ENCODE measurements at places on chromosomes 4 and X. TPM values are rescaled to one million over a fixed set of nuclear protein-coding genes. Genes with fewer than 3 reads are reported as not detected.

Gene GABRQ
- 1.3 TPM for total RNA-seq

Gene TCP11X2
- total RNA-seq = 1.9 TPM

Gene OPHN1
- total RNA-seq = 57.9 TPM

Gene ZNF630
- total RNA-seq = 8.8 TPM

Gene GABRE
- total RNA-seq = 3.1 TPM

Gene RRH
- total RNA-seq = 0.31 TPM

Gene DOCK11
- 29.7 TPM for total RNA-seq

Gene TRIM60
- not detected for total RNA-seq

Gene MAMLD1
- 5.6 TPM for total RNA-seq

Gene ATP8A1
- total RNA-seq = 288 TPM

Gene FOXP3
- total RNA-seq = not detected

Gene DCUN1D4
- 111 TPM for total RNA-seq

Gene KLF3
- 30.0 TPM for total RNA-seq

Gene TRPC5OS
- total RNA-seq = not detected

Gene KCNIP4
- 12.5 TPM for total RNA-seq

Gene IL13RA2
- 5.9 TPM for total RNA-seq

Gene PITX2
- not detected for total RNA-seq

Gene TRIM75
- total RNA-seq = not detected

Gene COL25A1
- total RNA-seq = 16.9 TPM
